Liver (tissue), 10 donors: ENCODE measurements at places on chromosomes 4 and X. TPM values are rescaled to one million over a fixed set of nuclear protein-coding genes. Genes with fewer than 3 reads are reported as not detected.

Gene IL13RA2
- polyA plus RNA-seq: 1.9 TPM

- H3K36me3 ChIP-seq: peaks cover 3% of the 10 kb centered on the region
- peak overlapping the region; percentile 82 for H3K4me3 ChIP-seq
- H3K4me1 ChIP-seq: peaks cover 26% of the 10 kb centered on the region
- H3K27ac ChIP-seq: peak overlapping the region; percentile 68
Observed at GRCh38 chr4:170089274-170089667, 485 bp downstream of the AADAT start.

DNA sequence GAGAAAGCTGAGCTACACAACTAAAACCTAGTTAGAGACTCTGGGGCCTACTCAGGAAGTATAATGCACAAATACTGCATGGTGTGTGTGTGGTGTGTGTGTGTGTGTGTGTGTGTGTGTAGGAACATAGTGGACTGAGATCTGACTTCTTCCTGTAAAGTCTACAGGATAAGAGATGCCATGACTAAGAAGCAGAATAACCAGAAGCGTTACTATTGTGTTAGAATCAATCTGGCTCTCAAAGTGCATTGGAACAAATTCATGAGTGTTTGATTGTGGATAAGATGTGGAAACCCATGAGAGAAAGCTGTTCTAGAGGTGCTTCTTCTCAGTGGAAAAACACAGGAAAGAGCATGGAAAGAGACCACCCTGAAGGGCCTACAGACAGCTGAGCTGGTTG, 302.1 kb downstream of the INPP4B start:
- no peaks in the 10 kb centered on the region for H3K36me3 ChIP-seq
- H3K4me1 ChIP-seq: no peaks in the 10 kb centered on the region
- no peak overlapping the region for H3K27ac ChIP-seq
- no peak for DNase-seq

- H3K27ac ChIP-seq: no peak overlapping the region
- H3K4me1 ChIP-seq: peaks cover 27% of the 10 kb centered on the region
- H3K27me3 ChIP-seq: no peaks in the 10 kb centered on the region
- no peaks in the 10 kb centered on the region for H3K36me3 ChIP-seq
- no peak for DNase-seq
Observed at GRCh38 chr4:169245061-169245460, 25.7 kb downstream of the SH3RF1 start.

GRCh38 chrX:30592831-30593230, 15.3 kb upstream of the TASL start:
- no peak overlapping the region for H3K4me3 ChIP-seq
- no peaks in the 10 kb centered on the region for H3K36me3 ChIP-seq
- no peak for DNase-seq
- no peaks in the 10 kb centered on the region for H3K4me1 ChIP-seq
- no peak overlapping the region for H3K27ac ChIP-seq

DNA sequence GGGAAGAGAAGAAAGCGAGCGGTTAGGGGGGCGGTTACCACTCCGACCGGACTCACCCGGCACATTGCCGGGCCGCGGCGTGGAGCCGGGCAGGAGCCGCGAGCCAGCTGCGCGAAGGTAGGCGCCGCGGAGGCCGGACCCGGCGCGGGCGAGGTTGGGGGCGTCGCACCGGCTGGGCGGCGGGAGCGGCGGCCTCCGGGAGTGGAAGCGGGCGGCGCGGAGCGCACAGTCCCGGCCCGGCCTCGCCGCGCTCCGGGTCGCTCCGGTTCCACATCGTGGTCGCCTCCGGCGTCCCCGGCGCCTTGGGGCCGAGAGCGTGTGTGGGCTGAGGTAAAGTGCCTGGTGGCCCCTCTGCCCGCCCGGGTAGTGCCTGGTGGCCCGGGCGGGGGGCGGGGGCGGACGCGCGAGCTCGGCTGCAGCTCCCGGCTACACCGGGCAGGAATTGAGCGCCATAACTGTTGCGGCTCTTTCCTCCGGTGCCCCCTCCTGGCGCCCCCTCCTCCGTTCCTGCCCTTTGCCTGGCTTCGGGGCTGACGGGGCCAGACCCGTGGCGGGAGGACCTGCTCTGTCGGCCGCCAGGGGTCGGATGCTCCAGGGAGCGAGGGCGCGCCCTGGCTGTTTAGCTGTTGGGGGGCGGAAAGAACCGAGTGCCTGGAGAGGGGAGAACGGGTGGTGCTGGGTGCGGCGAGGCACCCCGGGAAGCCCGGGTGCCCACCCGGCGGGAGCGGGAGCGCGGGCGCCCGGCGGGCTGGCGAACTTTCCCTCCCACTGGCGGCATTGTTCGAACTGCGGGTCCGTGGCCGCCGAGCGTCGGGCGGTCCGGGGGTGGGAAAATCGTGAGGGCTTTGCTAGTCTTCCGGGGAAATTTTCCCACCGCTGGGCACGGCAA, 626 bp downstream of the JADE3 start:
- H3K27ac ChIP-seq: peak overlapping the region; percentile 54
- no peaks in the 10 kb centered on the region for H3K36me3 ChIP-seq
- H3K27me3 ChIP-seq: no peaks in the 10 kb centered on the region
- DNase-seq: peak; percentile 43
- peaks cover 7% of the 10 kb centered on the region for H3K4me1 ChIP-seq

DNA sequence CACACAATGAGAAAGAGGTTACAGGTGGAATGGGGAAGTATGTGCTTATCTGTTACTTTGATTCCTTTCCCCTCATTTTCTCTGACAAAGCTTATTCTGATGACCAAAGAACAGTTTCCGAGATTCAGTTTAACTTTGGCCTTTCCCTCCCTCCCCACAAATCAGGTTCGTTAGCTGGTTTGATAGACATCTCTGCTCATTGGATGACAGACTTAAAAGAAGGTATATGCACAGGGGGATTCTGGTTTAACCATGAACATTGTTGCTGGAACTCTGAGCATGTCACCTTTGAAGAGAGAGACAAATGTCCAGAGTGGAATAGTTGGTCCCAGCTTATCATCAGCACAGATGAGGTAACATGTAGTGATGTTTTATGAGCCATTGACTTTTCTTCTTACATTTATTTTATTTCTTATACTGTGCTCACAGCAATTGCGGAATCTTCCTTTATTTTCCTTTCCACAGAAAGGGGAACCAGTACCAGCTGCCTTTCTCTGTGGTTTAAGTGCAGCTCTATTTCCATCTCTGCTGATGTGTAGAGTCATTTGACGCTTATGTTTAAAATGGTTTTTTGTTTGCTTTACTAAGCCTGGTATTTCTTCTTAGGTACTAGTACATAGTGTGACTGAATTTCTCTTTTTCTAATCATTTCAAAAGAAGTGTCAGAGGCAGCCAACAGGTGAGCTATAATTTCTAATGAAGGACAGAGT, 125.0 kb downstream of the AKAP4 start:
- no peak for DNase-seq
- H3K36me3 ChIP-seq: peaks cover 5% of the 10 kb centered on the region
- H3K27me3 ChIP-seq: no peaks in the 10 kb centered on the region
- H3K4me3 ChIP-seq: no peak overlapping the region
- H3K4me1 ChIP-seq: no peaks in the 10 kb centered on the region

DNA sequence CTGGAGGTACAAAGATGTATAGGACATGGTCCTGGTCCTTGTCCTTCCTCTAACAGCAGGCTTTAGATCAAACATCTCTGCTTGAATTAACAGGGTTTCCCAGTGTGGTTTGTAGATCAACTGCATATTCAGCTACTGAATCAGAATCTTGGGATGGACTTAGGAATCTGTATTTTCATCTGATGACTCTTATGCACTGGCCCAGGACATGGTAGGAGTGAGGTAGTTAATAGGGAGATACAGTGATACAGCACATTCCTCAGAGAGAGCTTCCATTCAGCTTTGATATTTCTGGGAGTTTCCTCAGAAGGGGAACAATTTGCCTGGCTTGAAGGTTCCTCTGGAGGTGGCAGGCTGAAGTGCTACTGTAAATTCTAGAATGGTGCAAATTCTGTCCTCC, 203.1 kb downstream of the LARP7 start:
- H3K4me3 ChIP-seq: no peak overlapping the region
- H3K27me3 ChIP-seq: no peaks in the 10 kb centered on the region
- no peak for DNase-seq

Gene GPRIN3
- polyA plus RNA-seq: 0.25 TPM

Gene CT45A1
- polyA plus RNA-seq: not detected

GRCh38 chrX:38985945-38986344, 184.7 kb downstream of the MID1IP1 start:
- no peaks in the 10 kb centered on the region for H3K27me3 ChIP-seq
- peaks cover 4% of the 10 kb centered on the region for H3K4me1 ChIP-seq
- DNase-seq: no peak
- H3K36me3 ChIP-seq: no peaks in the 10 kb centered on the region
- H3K27ac ChIP-seq: no peak overlapping the region
- no peak overlapping the region for H3K4me3 ChIP-seq

- H3K27ac ChIP-seq: no peak overlapping the region
- no peaks in the 10 kb centered on the region for H3K27me3 ChIP-seq
- no peaks in the 10 kb centered on the region for H3K4me1 ChIP-seq
- no peaks in the 10 kb centered on the region for H3K36me3 ChIP-seq
- no peak overlapping the region for H3K4me3 ChIP-seq
Observed at GRCh38 chr4:75848891-75849290, 53.4 kb downstream of the PPEF2 start.

Gene HHIP
- polyA plus RNA-seq: 3.5 TPM

DNA sequence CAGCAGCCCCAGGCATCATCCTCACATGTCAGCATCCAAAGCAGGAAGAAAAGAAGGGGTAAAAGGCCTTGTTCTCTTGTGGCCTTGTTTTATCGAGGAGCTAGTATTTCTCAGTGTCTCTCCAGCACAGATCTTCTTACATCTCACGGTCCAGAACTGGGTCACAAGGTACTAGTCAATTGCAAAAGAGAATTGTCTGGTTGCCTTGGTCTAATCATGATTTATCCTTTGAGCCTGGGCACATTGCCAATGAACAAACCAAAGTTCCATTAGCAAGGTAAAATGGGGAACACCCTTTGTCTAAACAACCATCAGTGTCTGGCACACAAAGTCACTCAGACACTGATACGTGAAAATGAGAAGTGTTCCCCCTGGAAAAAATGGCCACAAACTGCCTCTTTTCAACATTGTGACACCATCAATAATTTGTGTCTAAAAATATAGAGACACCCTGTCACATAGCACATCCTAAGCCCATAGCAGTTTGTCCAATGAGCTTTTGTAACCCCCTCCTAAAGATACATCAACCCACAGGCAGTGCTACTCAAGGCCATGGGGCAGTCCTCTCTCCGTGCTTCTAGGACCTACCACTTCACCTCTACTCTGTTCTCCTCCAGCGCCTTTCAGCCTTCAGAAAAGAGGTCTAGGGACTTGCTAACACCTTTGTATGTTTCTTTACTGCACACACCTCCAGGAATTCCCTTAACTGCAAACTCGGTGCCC, 534.4 kb downstream of the MID1IP1 start:
- H3K4me1 ChIP-seq: no peaks in the 10 kb centered on the region
- no peak overlapping the region for H3K27ac ChIP-seq
- H3K4me3 ChIP-seq: no peak overlapping the region
- no peak for DNase-seq
